Activated T-helper 9 cell treated with anti-CD3 and anti-CD28 coated beads, Interleukin-2, amount 50 U/mL, for 16 hours (primary cell): ENCODE measurements at places on chromosomes 3 and 15.

DNA sequence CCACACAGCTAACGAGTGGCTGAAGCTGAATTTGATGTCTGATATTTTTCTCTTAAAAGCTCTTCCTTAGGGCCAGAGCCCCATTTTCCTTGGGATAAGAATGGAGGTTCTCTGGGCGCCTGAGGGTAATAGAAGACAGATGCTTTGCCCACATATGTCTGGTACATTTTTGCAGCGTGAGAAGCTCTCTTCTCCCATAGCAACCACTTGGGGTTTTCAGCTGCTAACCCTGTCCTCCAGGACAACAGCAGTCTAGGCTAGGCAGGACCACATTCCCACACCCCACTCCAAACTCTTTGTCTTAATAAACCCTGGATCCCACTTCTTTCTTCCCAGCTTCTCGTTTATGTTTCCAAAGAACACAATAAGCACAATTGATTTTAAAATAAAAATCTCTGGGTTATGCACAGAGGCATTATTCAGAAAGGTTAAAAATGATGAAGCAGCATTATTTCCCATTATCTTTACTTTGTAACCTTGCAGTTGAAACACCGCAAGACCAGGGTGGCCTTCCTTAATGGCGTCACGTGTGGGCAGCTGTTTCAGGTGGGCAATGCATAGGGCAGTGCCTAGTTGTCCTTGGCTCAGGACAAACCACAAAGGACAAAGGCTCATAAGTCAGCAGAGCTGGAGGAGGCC is 56.5 kb upstream of the NTRK3 start:
- no peak for DNase-seq

DNA sequence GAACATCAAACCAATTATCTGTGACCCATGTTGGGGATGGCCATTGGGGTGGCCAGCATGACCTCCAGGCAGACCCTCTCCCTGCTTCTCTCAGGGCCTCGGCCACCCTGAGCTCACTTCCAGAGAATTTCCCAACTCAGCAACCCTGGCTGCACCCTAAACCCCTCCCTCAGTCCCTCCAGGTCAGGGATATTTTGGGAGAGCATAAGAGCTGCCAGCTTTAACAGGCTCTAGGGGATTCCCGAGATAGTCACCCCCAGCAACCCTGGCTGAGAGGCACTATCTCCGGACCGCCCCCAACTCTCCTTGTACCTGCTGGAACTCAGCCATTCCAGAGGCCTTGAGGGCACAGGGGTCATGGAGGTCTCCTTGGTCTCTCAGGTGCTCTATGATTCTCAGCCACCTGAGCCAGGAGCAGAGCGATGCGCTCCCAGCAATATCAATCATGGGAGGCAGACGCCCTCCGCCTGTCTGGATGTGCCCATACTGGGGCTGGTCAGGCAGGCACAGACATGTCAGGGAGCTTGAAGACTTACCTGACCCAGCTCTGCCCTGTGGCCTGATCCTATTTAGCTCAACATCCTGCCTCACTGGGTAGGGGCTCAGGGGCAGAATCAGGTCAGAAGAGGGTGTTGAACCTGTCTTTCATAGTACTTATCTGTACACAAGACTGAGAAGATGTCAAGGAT is 34.9 kb upstream of the CILP start:
- no peak for DNase-seq

DNA sequence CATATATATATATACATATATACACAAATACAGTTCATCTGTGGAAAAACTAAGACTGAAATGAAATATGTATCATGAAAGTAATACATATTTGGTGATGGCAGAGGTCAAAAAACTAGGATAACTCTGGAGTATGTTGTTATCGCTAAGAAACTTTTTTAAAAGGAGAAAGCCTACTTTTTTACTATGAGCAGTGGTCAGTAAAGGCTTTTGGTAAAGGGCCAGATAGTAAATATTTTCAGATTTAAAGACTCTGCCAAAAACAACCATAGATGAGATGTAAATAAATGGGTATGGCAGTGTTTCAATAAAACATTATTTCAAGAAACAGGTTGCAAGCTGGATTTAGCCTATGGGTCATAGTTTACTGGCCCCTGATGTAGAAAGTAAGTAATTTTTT is 93.8 kb upstream of the TGFBR2 start:
- no peak for DNase-seq

GRCh38 chr3:88462230-88462629 is 312.5 kb downstream of the C3orf38 start:
- no peak for DNase-seq

GRCh38 chr3:116200956-116201690 is 244.2 kb downstream of the LSAMP start:
- no peak for DNase-seq

GRCh38 chr3:171018156-171018935 is 8.2 kb downstream of the SLC2A2 start:
- no peak for DNase-seq

DNA sequence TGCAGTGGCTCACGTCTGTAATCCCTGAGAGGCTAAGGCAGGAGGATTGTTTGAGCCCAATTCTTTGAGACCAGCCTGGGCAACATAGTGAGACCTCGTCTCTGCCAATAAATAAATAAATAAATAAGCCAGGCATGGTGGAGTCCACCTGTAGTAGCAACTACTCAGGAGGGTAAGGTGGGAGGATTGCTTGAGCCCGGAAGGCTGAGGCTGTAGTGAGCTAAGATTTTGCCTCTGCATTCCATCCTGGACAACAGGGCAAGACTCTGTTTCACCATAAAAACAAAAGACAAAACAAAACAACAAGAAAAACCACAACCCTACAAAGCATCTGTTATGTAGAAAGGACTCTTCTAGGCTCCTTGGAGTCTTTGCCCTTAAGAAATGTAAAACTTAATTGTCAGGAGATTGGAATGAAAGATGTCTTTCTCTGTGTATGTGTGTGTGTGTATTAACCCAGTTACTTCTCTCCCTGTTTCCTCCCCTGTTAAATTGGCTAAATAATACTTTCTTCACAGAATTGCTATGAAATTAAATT is 9.5 kb downstream of the NECTIN3 start:
- DNase-seq = no peak

- DNase-seq = no peak
Observed at GRCh38 chr3:10534066-10534465, 28.7 kb upstream of the ATP2B2 start.

GRCh38 chr15:99390667-99391066 is 139.4 kb downstream of the LRRC28 start:
- no peak for DNase-seq

- no peak for DNase-seq
Observed at GRCh38 chr3:151275091-151275490, 3.3 kb downstream of the P2RY14 start.
